ENCODE measurements at places on chromosomes 6 and 20.

GRCh38 chr20:57991211-57991881 lies 237.1 kb downstream of the ANKRD60 start:
- DNase-seq, result no peak

DNA sequence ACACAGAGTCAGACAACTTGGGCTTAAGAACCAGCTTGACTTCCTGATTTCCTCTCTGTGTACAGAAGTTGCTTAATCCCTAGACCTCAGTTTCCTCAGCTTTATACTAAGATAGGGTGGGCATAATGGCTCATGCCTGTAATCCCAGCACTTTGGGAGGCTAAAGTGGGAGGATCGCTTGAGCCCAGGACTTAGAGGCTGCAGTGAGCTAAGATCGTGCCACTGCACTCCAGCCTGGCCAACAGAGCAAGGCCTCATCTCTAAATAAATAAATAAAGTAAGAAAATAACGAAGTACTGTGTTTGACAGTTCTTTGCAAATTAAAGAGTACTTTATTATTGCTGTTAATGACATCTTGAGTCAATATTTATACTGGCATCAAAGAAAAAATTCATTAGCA lies 41.7 kb downstream of the CNKSR3 start:
- no peak for DNase-seq

DNA sequence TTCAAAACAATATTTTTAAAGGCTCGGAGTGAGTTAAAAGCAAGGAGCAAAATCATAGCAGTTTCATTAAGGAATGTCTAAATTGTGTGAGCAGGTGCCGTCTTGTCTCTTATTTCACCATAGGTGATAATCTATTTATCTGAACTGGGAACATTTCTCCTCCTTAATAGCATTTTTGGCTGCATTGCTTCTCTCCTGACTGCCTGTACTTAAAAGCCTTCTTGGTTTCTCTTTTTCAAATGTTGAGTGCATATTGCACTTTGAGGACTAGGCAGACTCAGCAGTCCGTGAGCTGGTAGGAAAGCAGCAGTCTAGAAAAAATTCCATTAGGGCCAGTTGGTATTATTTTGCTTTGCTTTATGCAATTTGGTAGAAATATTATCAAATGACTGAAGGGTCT lies 645.9 kb downstream of the GRIK2 start:
- DNase-seq, result no peak

DNA sequence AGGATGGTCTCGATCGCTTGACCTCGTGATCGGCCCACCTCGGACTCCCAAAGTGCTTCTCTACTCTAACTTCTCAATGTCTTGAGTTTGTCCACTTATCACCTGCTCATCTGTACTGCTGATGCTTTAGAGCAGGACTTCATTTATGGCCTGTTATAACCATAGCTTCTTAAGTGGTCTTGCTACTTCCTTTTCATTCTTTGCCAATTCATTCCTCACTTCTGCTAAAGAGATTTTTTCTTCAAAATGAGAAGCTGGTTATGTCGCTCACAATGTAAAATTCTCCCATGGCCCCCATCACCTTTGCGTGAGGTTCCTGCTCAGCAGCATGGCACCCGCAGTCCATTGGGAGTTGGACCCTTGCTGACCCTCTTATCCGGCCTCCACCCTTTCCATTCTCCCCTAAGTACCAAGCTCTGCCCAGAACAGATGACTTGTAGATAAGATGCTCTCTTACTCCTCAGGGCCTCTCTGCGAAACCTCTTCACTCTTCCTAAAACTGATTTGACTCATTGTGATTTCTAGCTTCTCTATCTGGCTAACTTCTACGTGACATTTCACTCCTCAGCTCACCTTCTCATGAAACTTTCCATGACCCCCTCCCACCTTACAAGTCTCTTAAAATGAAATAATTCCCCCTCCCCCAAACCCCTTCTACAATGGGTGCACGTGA lies 13.9 kb upstream of the CD164 start:
- DNase-seq, result no peak

GRCh38 chr6:63561288-63561687 lies 11.0 kb upstream of the LOC128125822 start:
- DNase-seq, result no peak

GRCh38 chr20:13665709-13666395 lies 27.1 kb upstream of the TASP1 start:
- no peak for DNase-seq

- no peak for DNase-seq
Observed at GRCh38 chr6:169779896-169780295, 28.5 kb downstream of the ERMARD start.

DNA sequence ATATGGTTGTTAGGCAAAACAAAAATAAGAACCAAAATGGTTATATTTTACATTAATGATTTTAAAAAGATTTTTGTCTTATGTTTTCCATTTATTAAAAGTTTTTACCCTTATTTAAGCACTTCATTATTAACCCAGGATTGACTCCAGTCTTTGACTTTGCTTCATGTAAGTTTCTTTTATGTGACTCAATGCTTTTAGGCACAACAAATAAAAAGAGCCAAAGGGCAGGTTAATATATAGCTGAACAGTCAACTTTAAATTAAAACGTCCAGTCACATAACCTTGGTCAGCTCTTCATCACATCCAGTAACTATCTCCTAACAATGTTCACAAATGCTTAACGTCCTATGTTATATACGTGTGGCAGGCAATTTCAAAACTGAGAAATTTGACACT lies 32.7 kb downstream of the COL21A1 start:
- no peak for DNase-seq

DNA sequence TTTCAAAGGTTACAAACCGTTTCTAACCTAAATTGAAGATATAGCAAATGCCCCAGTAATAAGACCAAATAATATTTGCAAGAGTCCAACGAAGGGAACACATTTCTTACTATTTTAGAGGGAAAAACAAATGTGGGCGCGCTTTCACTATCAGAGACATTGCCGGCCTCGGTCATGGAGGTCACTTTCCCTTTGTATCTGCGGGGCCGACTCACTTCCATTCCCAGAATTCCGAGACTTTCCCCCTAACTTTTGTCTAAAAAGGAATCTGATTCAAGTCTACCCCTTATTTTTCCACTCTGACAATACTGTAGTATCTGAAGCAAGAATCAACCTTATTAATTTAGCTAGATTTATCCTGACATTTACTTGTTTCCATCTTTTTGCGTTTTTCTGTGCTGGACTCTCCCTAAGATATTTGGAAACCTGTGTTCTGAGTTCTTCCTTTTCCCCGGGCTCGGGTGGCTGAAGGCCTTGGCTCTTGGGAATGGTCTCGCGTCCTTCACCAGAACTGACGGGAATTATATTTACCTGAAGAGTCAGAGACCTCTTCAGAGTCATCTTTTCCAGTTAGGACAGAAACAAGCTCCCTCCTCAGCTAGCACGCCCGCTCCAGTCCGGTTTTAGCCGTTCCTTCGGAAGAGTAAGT lies 71.8 kb upstream of the ZNF184 start:
- no peak for DNase-seq

DNA sequence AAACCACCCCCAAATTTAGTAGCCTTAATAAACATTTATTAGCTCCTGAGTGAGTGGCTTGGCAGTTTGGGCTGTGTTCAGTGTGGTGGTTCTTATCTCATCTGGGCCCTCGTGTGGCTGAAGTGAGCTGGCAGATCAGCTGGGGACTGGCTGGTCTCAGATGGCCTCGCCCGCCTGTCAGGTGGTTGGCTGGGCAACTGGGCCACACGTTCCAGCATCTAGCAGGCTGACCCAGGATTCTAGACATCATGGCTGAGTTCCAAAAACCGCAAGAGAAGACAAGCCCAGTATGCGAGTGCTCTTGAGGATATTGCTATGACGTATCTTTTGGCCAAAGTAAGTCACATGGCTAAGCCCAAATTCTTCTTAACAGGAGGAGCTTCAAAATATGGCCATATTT lies 28.9 kb downstream of the EIF2S2 start:
- DNase-seq, result no peak

- no peak for DNase-seq
Observed at GRCh38 chr20:3227936-3228749, 10.8 kb downstream of the SLC4A11 start.

GRCh38 chr6:45514454-45515230 lies 136.9 kb upstream of the SUPT3H start:
- DNase-seq, result no peak

DNA sequence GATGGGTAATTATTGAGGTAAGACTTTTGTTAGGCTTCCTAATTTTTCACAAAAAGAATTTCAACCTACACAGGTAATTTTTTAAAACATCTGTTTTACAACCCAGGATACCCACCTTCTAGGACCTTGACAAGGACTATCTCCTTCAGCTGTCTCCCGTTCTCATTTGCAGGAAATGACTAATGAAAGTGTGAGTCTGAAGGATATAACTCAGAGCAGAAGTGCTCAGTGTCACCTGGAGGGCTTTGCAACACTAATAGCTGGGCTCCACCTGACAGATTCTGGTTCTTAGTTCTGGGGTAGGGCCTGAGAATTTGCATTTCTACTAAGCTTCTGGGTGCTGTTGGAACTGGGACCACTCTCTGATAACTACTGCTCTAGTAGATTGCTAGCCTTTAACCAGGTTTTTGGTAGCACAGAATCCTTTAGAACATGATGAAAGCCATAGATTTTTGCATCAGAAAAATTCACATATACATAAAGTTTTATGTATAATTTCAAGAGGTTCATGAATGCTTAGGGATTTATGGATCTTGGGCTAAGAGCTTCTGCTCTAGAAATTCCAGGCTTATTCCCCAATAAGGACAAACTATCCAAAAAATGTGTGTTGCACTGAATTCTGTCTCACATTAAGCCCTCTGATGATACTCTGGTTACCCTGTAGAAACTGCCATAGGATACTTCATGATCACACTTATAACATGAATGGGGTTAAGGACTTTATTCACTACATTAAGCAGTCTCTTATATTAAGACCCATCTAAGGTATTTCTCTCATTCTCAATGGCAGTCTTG lies 30.3 kb downstream of the AK9 start:
- no peak for DNase-seq

- DNase-seq, result no peak
Observed at GRCh38 chr6:135951169-135951568, 99.7 kb downstream of the PDE7B start.

GRCh38 chr6:37954791-37955190 lies 135.3 kb downstream of the ZFAND3 start:
- DNase-seq, result no peak

Data from AML-193 (cell line).